ENCODE measurements at places on chromosomes 7 and 10.

DNA sequence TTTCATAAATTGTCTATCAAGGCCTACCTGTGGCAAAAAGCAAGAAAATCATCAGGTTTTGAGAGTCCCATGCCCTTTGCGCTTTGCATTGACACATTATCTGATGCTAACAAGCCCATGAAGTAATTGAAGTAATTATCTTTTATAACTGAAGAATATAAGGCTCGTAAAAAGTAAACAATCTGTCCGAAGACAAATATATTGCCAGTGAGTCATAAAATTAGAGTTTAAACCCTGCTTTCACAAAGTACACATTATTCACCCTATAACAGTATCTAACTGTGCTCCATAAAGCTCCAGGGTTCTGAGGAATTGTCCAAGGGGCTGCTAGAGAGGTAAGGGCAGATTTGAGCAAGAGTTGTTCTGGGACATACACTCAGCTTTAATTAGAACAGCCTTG is 102.3 kb upstream of the PPP1R3A start:
- DNase-seq, result no peak

DNA sequence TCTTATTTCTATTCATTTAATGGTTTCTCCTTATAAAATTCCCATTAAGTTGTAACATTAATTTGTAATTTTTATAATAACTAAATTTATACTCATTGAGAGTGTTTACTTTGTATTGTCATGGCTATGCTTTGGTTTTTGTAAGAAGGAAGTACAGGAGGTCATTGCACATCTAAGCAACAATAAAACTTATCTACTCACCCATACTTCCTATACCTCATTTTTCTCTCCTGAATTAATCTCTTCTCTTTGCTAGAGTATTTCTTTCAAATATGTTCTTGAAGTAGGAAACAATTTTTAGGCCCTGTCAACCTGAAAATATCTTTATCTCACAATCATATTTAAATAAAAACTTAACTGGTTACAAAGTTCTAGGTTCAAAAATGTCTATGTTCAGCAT is 95.4 kb upstream of the WDR11 start:
- DNase-seq, result no peak

- no peak for DNase-seq
Observed at GRCh38 chr10:69952821-69953221, 99.8 kb upstream of the MACROH2A2 start.

GRCh38 chr7:116089293-116089692 is 58.7 kb upstream of the TFEC start:
- DNase-seq, result no peak

DNA sequence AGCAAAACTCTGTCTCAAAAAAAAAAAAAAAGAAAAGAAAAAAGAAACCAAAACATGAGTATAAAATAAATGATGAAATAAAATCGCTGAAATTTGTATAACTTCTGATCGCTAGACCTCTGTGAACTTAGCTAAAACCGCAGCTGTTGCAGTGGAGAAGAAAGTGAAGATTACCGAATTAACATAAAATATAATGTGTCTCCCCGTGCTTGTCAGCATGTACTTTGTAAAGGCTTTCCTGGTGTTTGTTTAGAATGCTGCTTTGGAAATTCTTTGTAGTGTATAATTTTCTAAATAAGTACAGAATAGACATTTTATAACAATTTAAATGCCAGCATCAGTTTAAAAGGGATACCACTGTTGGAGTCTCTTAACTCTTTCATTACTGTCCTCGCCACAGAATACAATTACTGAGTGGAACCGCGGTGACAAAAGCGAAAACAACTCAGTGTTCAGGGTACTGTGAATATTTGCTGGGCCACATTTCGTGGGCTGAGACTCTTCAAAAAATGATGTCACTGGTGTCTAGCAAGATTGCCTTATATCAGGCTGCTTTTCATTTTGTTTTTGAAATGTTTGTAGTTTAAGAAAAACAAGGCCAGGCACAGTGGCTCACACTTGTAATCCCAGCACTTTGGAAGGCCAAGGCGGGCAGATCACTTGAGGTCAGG is 167.7 kb downstream of the NSUN6 start:
- DNase-seq, result no peak

DNA sequence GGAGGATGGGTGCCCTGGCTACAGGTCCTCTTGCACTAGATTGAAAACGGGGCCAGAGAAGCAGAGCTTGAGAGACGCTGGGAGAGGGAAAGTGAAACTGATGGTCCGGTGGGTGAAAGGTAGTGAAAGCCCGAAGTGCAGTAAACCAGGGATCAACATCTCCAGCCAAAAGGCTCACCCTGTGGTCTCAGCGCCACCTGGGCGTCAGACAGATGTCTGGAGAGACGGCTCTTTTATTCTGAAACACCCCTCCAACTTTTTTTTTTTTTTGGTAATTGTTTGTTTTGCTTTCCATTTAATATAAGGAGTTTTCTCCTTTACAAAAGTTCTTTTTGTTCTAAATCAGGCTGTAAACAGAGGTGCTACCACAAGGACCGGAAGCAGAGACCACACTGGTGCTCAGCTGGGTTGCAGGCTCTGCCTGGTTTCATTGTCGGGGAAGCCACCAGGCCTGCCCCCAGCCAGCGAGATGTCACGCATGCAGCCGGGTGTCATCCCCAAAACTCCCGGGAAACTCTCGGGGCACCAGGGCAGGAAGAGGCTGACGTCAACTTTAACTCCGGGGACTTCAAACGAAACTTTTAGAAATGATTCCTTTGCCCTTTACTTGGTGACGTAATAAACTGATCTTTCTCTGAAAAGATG is 11.2 kb downstream of the IL2RA start:
- DNase-seq, result peak; percentile 92

- no peak for DNase-seq
Observed at GRCh38 chr7:43612599-43613589, 30.0 kb downstream of the STK17A start.

DNA sequence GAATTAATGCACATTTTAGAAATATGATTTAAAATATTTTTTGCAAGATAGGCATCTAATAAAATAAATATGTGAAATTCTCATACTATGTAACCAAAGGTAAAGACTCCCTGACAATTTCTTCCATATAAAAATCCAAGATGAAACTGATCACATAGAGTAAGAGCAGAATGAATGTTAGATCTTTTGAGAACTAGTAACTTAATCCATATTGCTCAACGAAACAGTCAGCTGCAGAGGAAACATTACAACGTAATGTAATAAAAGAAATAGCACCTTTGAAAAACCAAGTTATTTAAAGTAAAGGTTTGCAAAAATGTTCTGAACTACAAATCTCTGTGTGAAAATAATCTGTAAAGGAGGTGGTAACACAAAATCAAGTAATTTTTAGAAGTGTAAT is 28.8 kb downstream of the HACD1 start:
- no peak for DNase-seq

DNA sequence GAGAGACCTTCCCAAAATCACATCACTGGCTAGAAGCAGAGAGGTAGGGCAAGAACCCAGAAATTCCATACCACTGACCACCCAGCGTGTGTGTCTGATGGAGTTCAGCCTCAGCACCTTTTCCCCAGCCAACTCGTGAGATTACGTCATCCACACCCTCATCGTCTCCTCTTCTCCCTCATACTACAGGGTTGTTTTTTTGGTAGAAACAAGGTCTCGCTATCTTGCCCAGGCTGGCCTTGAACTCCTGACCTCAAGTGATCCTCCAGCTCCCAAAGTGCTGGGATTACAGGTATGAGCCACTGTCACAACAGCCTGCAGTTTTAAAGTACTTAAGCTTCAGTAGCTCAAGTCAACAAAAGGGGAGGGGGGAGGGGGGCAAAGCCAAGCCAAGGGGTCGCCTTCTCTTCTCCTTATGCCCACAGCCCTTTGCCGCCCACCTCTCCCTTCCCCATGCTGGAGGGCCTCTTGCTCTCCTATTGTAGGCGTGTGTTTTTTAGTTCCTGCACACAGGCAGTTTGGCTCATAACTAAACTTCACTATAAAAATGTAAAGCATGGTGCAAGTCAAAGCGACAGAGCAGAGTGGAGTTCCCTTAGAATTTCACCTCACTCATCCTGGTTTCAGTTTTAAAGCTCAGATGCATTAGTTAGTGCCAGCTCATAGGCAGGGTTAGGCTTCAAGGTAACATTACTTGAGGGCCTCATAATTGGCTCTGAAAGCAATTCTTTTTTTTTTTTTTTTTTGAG is 5.2 kb upstream of the PRDX3 start:
- no peak for DNase-seq

Data from naive thymus-derived CD8-positive, alpha-beta T cell (primary cell).